ENCODE measurements at places on chromosomes 12 and 14.

GRCh38 chr12:23803540-23803939 lies 145.9 kb downstream of the SOX5 start:
- no peaks in the 10 kb centered on the region for H3K4me1 ChIP-seq
- DNase-seq, result no peak
- no peaks in the 10 kb centered on the region for H3K27me3 ChIP-seq
- H3K27ac ChIP-seq, result no peak overlapping the region
- H3K36me3 ChIP-seq, result no peaks in the 10 kb centered on the region

GRCh38 chr12:70590549-70591226 lies 46.5 kb downstream of the PTPRB start:
- H3K36me3 ChIP-seq, result no peaks in the 10 kb centered on the region
- no peaks in the 10 kb centered on the region for H3K27me3 ChIP-seq
- no peak overlapping the region for H3K27ac ChIP-seq
- no peak overlapping the region for H3K4me3 ChIP-seq

- H3K4me1 ChIP-seq, result no peaks in the 10 kb centered on the region
- no peaks in the 10 kb centered on the region for H3K36me3 ChIP-seq
- H3K4me3 ChIP-seq, result no peak overlapping the region
- H3K27me3 ChIP-seq, result no peaks in the 10 kb centered on the region
These were observed 126.7 kb downstream of the PRKD1 start for GRCh38 chr14:29800961-29801360.

DNA sequence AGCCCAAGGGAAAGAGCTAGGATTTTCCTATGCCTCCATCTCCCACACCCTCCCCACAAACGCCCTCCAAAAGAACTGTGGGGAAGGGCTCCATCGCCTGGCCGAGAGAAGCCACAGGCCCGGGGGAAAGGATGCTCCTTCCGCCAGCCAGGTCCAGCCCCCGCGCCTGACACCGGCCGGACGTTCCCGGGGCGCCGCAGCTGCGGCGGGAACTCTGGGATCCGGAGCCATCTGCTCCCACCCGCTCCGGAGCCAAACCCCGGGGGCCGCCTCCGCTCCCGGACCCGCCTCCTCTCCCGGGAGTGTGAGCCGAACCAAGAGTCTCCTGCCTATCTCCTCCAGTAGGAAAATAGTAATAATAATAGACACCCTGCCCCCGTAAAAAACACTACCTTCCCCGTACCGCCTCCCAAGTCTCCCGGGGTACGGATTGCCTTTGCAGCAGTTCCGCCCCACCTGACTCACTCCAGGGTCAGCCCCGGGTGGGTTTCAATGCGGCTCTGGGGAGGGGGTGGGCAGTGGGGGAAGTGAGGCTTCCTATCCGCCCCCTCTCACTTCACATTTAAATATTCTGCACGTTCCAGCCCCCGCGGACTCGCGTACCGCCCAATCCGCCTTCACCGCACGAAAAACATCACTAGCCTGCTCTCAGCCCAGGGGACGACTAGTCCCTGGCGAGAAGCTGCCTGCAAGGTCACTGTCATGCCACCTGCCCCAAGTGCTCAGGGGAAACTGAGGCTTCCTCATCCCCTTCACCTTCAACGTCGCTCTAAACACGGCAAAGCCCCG lies 2.4 kb downstream of the AGAP2 start:
- H3K36me3 ChIP-seq, result no peaks in the 10 kb centered on the region
- H3K27me3 ChIP-seq, result no peaks in the 10 kb centered on the region

- H3K4me3 ChIP-seq, result no peak overlapping the region
- H3K27ac ChIP-seq, result no peak overlapping the region
- peaks cover 2% of the 10 kb centered on the region for H3K27me3 ChIP-seq
- no peaks in the 10 kb centered on the region for H3K4me1 ChIP-seq
- H3K36me3 ChIP-seq, result no peaks in the 10 kb centered on the region
- no peak for DNase-seq
These were observed 11.1 kb downstream of the BCL11B start for GRCh38 chr14:99260587-99261551.

DNA sequence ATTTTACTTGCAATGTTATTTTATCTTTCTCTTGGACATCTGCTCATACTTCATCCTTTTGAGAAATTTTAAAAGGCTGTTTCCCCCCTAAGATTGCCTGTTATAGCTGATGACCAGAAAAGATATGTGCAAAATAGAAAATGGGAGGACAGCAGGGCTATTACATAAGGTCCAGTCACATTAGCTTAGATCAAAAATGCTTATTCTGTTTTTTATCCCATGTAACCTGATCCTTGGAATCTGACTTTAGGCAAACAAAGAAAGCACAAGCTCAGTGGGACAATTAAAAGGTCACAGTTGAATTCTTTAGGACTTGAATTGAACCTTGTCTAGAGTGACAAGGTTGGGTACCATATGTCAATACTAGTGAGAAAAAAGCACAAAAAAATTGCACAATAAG lies 65.1 kb upstream of the TRHDE start:
- no peak overlapping the region for H3K4me3 ChIP-seq
- DNase-seq, result no peak
- no peaks in the 10 kb centered on the region for H3K36me3 ChIP-seq
- H3K4me1 ChIP-seq, result no peaks in the 10 kb centered on the region
- H3K27me3 ChIP-seq, result no peaks in the 10 kb centered on the region

DNA sequence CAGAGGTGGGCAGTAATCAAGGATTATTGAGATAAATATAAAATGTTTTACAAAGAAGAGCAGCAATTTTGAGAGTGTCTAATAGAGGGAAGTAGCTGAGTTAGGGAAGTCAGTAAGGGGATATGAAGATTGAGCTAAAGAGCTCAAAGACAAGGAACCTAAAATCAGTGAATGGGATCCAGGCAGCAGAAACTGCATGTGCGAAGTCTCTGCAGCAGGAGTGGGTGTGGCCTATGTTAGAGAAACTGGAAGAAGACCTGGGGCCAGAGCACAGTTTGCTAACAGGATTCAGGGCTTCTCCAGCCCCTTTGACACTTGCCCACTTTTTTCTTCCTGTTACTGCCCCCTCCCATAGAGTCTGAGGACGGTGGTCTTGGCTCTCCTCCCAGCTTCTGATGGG lies 36.3 kb upstream of the PLXNC1 start:
- DNase-seq, result no peak
- no peaks in the 10 kb centered on the region for H3K36me3 ChIP-seq
- no peaks in the 10 kb centered on the region for H3K4me1 ChIP-seq

DNA sequence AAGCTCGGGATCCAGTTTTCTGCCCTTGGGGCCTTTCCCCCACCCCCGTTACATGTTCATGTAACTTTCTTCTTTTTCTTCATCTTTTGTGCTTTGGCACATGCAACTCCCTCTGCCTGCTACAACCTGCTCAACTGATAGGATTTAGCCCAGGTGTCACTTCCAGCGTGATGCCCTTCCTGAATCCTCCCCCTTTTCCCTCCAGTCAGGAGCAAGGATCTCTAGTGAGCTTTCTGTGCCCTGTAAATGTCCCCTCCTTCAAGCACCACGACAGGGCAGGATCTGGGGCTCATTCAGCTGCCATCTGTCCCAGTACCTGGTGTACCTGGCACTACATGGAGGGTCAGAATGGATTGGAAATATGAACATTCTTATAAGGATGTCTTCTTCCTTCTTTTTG lies 15.3 kb downstream of the PELI2 start:
- no peak overlapping the region for H3K4me3 ChIP-seq
- H3K27ac ChIP-seq, result peak overlapping the region; percentile 79
- H3K27me3 ChIP-seq, result no peaks in the 10 kb centered on the region
- no peak for DNase-seq
- no peaks in the 10 kb centered on the region for H3K36me3 ChIP-seq

DNA sequence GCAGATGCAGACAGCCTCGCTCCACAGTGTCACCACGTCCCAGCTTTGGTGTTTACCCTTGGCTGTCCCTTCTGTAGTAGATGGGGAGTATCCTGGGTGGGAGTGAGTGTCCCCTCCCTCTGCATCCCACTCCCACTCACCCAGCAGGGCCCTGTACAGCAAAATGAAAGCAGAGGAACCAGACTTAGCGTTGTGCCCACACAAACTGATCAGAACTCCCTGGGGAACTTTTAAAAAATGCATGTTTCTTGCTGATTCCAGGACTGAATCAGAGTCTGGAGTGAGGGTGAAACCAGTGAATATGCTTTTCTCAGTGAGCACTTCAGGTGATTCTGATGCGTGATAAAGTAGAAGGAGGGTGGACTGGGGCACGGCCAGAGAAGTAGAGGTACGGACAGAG lies 2.9 kb downstream of the ACVRL1 start:
- H3K36me3 ChIP-seq, result no peaks in the 10 kb centered on the region

DNA sequence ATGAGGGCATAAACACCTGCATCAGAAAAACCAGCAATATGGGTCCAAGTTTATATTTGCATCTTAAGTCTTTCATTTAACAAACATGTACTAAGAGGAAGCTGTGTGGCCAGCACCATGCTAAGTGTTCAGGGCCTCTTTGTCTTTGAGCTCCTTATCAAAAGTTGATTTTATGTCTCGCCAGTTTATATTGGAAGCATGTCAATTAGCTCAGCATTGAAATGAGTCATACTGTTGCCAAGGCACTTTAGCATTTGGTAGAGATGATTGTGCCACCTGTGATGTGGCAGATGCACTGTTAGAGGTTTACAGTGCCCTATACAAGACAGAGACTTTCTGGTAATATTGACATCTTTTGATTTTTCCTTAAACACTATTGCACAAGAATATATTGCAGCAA lies 68.5 kb downstream of the BHLHE41 start:
- no peak for DNase-seq
- H3K27me3 ChIP-seq, result no peaks in the 10 kb centered on the region
- no peak overlapping the region for H3K27ac ChIP-seq
- no peak overlapping the region for H3K4me3 ChIP-seq
- no peaks in the 10 kb centered on the region for H3K36me3 ChIP-seq

- no peaks in the 10 kb centered on the region for H3K36me3 ChIP-seq
- DNase-seq, result peak; percentile 85
- no peaks in the 10 kb centered on the region for H3K27me3 ChIP-seq
- peak overlapping the region; percentile 80 for H3K4me3 ChIP-seq
- H3K27ac ChIP-seq, result peak overlapping the region; percentile 87
These were observed 15.6 kb upstream of the DYNC1H1 start for GRCh38 chr14:101948666-101949216.

- H3K27ac ChIP-seq, result no peak overlapping the region
- H3K4me3 ChIP-seq, result no peak overlapping the region
- no peaks in the 10 kb centered on the region for H3K36me3 ChIP-seq
- H3K27me3 ChIP-seq, result no peaks in the 10 kb centered on the region
These were observed 451.9 kb upstream of the NOVA1 start for GRCh38 chr14:27049701-27050100.
